Aorta (tissue), 5 donors: ENCODE measurements at places on chromosomes 6 and 20. TPM values are rescaled to one million over a fixed set of nuclear protein-coding genes. Genes with fewer than 3 reads are reported as not detected.
A peak's percentile ranks its signal among the peaks of the same experiment; 100 is the strongest.

GRCh38 chr6:169533301-169534038, 168.4 kb downstream of the WDR27 start:
- H3K27me3 ChIP-seq, result no peaks in the 10 kb centered on the region
- H3K36me3 ChIP-seq, result no peaks in the 10 kb centered on the region
- H3K27ac ChIP-seq, result no peak overlapping the region
- H3K4me3 ChIP-seq, result no peak overlapping the region
- H3K4me1 ChIP-seq, result no peaks in the 10 kb centered on the region
- no peak for DNase-seq

DNA sequence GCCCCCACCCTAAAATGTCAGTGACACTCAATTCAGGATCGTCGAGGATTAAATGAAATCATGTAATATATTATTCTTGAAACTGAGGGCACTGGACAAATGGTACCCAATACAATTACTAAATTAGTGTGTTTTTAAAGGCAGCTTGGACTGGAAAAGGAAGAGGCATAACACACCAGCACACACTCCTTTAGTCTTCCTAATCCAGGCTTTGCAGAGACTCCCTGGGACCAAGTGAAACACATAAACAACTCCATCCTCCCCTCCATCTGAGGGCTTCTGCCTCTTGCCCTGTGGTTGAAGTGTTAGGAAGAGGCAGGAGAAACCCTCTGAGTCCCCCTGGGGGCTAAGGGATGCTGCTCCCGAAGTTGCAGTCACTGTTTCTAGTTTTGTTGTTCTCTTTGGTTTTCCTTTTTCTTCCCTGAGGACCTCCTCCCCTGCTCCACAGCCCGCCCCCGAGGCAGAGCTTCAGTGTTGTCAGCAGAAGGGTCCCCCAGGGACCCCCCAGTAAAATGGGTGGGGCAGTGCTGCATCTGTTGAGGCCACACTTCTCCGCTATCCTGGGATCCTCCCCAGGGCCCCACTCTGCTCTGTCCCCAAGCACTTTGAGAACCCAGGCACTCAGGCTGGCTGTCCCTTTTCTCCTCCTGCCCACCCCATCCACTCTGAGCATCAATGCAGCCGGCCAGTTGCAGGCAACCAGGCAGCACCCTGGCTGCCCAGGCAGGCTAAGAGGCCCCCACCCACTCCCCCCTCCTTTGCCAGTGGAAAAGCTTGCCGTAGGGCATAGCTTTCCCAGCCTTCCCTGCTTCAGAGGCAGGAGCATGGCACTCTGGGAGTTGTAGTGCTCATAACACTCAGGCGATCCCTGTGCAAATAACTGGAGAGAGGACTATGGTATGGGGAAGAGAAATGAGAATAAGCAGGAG, 5.9 kb downstream of the TMEM63B start:
- H3K4me3 ChIP-seq, result no peak overlapping the region
- no peaks in the 10 kb centered on the region for H3K27me3 ChIP-seq
- H3K36me3 ChIP-seq, result no peaks in the 10 kb centered on the region
- H3K4me1 ChIP-seq, result no peaks in the 10 kb centered on the region

- no peaks in the 10 kb centered on the region for H3K36me3 ChIP-seq
- no peaks in the 10 kb centered on the region for H3K4me1 ChIP-seq
- peak; percentile 86 for DNase-seq
Measured at GRCh38 chr6:109690373-109690736, 647 bp downstream of the AK9 start.

- H3K36me3 ChIP-seq, result no peaks in the 10 kb centered on the region
- H3K27ac ChIP-seq, result no peak overlapping the region
- no peaks in the 10 kb centered on the region for H3K4me1 ChIP-seq
- DNase-seq, result no peak
- no peak overlapping the region for H3K4me3 ChIP-seq
Measured at GRCh38 chr6:11233673-11234573, 1.5 kb upstream of the NEDD9 start.

ZNF322 gene
- 10.3 TPM for polyA plus RNA-seq

WFDC10B gene
- not detected for polyA plus RNA-seq

- no peaks in the 10 kb centered on the region for H3K36me3 ChIP-seq
- H3K4me3 ChIP-seq, result no peak overlapping the region
- no peaks in the 10 kb centered on the region for H3K27me3 ChIP-seq
- H3K4me1 ChIP-seq, result no peaks in the 10 kb centered on the region
- no peak for DNase-seq
- H3K27ac ChIP-seq, result no peak overlapping the region
Measured at GRCh38 chr20:9677100-9677623, 161.7 kb downstream of the PAK5 start.

RSPO3 gene
- not detected for polyA plus RNA-seq

PRKN gene
- polyA plus RNA-seq, result 2.5 TPM

- H3K4me3 ChIP-seq, result no peak overlapping the region
- no peak overlapping the region for H3K27ac ChIP-seq
- no peaks in the 10 kb centered on the region for H3K36me3 ChIP-seq
- no peaks in the 10 kb centered on the region for H3K4me1 ChIP-seq
- no peak for DNase-seq
Measured at GRCh38 chr6:3317741-3318211, 59.0 kb downstream of the PSMG4 start.
